ENCODE measurements at places on chromosomes 7 and 10.

GRCh38 chr10:18100669-18101068, 39.6 kb upstream of the CACNB2 start:
- DNase-seq, result no peak

- no peak for DNase-seq
Measured at GRCh38 chr7:16967300-16967811, 85.6 kb upstream of the AGR3 start.

- no peak for DNase-seq
Measured at GRCh38 chr7:95546647-95547046, 49.7 kb downstream of the PDK4 start.

- no peak for DNase-seq
Measured at GRCh38 chr10:28730031-28730778, 52.9 kb downstream of the BAMBI start.

- DNase-seq, result no peak
Measured at GRCh38 chr7:121745856-121746255, 127.1 kb upstream of the PTPRZ1 start.

DNA sequence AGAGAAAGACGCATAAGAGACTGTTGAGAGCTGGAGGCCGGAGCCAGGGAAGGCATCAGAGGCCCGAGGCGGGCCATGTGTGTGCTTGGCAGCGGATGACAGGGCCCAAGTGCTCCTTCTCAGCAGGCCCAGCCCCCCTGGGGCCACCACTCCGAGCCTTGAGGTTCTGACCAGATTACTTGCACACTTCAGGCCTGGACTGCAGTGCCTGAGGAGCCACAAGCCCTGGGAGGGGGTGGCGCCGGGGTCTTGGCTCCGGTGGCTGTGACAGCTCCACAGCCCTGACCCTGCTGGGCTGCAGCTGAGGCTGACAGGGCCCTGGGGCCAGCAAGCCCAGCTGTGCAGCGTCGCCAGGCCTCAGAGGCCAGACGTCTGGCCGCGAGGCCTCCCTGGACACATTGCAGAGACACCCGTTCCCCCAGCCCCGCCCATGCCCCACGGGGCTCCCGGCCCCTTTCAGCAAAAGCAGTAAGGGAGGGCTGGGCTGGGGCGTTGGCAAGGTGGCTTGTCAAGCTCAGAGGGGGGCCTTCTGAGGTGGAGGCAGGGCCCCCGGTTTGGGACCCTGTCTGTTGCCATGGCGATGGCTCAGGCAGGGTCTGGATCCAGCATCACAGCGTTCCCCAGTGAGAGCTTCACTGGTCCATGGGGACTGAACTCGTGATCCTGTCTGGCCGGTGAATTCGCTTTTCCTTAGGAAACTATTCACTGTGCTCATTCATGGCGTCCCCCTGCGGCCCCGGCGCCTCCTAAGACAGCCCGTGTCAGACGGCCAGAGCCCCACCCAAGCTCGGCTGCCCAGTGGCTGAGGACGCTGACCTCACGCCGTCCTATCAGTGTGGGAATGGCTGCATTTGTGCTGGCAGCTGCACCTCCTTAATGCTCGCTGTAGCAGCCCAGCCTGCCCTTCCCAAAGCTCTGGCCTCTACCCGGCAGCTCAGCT, 5.7 kb downstream of the ELN start:
- no peak for DNase-seq

DNA sequence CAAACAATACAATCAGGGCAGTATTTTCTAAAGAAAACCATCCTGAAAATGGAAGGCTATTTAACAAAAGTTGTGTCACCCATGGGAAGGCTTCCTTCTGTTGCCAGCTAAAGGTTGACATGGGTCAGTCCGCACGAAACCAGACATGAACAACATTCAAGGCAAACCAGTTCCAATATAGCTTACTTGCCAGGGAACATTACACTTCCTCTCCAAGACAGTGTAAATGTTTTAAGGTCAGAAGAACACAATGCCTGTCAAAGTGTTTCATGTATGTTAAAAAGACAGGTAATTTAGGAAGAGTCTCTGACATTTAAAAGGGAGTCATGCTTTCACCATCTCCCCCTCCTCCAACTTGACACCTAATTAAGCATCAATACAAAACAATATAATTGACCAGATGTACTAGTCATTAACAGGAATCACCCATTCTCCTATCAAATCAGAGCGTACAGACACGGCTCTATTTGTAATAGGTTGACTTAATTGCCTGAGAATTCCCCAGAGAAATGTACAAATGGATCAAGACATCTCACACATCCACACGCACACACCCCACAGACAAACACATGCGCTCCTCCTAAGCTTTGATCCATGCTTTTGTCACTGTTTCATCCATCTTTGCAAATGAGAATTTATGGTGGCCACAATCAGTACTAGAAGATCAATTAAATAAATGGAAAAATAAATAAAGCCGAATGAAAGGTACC, 69.5 kb downstream of the CACNA2D1 start:
- no peak for DNase-seq

DNA sequence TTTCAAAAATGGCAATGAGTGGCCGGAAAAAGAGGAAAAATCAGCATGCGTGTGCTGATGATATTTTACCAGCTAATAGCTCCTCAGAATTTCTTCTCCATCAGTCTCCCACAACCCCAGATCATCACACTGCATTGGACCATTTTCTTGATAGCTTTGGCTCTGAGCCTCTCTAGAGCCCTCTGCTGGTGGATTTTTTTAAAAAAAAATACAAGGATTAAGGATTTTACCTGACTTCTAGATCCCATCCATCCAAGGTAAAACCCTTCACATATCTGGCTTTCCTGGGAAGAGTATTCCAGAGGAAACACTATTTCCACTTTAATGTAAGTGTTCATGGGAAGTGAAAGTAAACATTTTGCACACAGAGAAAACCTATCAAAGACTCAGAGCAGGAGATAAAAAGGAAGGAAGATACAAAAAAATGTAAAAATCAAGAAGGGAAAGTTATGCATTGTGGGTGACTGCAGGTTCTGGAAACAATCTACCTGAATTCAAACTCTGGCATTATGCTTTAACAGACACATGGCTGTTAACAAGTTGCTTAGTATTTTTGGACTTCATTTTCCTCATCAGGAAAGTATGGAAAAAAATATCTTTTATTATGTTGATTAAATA, 380.9 kb downstream of the LRRTM3 start:
- no peak for DNase-seq

DNA sequence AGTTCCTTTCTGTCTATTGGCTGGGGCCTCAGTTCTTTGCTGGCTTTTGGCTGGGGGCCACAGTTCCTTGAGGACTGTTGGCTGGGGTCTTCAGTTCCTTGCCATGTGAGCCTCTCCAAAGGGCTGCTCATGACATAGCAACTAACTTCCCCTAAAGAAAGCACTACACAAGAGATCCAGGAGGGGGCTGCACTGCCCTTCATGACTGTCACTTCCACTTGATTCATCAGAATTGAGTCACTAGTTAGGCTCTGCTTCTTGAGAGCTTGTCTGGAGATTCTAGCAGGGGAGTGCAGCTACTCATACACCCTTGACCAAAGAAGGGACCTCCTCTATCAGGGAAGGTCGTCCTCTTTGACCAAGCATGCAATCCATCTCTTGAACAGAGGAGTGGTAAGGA, 38.0 kb upstream of the MKX start:
- DNase-seq, result peak; percentile 18

GRCh38 chr7:145105561-145105960, 269.7 kb upstream of the TPK1 start:
- no peak for DNase-seq

DNA sequence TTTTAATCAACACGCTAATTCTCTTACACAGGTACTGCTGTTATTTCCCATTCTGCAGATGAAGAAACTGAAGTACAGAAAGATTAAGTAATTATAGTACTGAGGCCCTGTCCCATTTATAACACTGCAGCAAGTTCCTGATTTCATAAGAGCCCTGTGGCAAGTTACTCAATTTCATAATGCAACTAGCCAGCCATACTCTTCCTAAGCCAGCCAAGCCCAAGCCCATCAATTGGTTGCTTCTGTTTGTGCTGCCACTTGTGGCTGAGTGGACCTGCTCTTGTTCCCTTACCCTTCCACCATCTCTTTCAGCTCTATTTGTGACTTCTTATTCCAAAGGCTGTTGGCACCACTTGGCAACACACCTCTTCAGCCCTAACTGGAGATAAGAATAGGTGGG, 19.7 kb upstream of the PRPF18 start:
- no peak for DNase-seq

- DNase-seq, result no peak
Measured at GRCh38 chr10:115606086-115606485, 512.9 kb downstream of the ATRNL1 start.

GRCh38 chr10:32923849-32924248, 34.2 kb downstream of the ITGB1 start:
- DNase-seq, result no peak

- no peak for DNase-seq
Measured at GRCh38 chr10:74910976-74911350, 84.6 kb downstream of the KAT6B start.

DNA sequence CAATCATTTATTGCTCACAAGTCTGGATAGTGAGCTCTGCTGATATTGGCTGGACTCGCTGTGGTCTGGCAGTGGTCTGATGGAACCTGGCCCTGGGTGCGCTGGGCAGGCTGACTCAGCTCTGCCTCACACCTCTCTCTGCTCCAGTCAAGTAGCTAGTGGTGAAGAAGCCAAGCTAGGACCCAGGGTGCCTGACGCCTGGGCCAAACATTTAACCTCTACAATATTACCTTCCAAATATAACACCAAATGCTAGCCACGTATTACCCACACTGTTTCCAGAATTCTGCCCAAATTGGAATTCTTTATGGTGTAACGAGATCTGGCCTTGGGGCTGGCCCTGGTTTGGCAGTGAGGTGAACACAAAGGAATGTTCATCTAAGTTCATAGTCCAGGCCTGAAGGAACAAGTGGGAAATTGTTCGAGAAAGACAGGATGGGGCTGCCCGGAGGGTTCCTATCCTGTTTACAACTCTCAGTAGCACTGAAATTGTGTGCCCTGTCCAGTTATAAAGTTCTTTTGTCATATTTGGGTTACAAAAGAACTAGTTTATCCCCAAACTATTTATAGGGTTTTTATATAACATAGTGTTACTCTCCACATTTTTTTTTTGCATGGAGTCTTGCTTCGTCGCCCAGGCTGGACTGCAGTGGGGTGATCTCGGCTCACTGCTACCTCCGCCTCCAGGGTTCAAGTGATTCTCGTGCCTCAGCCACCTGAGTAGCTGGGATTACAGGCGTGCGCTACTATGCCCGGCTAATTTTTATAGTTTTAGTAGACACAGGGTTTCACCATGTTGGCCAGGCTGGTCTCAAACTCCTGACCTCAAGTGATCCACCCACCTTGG, 16.3 kb downstream of the OR2AE1 start:
- DNase-seq, result no peak

- DNase-seq, result peak; percentile 63
Measured at GRCh38 chr10:6151087-6151977, 51.4 kb upstream of the PFKFB3 start.

DNA sequence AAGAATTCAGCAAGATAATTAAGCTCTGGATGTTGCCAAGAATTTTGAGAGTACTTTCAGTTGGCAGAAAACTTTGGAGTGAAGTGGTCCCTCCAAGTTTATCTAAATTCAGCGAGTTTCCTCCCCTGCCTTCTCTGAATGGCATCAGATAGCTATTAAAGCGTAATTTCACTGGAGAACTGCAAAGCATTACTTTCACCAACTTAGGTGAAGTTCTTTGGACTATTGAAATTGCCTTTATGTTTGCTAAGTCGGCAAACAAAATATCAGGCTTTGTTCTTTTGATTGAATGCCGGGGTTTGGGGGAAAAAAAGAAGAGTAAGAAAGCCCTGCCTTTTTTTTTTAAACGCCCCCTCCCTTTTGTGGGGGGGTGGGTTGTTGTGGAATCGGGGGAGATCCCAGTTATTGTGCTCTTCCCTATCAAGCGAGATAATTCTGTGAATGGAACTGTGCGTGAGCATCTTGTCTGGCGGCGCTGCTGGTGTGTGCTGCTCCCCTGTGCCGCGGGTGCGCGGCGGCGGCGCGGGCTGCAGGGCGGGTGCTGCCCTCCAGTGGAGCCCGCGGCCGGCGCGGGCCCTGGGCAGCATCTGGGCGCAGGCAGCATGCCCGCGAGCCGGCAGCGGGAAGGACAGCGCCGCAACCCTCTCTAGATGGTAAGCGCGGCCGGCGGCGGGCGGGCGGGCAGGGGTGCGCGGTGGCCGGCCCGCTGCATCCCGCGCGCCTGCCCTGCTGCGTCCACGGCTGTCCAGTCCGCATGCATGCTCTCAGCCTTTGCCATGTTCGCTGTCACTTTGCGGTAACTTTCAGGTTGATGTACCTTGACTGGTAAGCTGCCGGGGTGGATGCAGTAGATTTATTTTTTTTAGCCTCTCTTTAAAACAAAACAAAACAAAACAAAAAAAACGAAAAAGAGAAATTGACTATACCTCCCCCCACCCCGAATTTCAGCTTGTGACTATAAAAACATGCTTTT, 176.5 kb downstream of the TCF7L2 start:
- peak; percentile 29 for DNase-seq

- peak; percentile 33 for DNase-seq
Measured at GRCh38 chr10:99870123-99870730, 87.8 kb downstream of the ABCC2 start.

DNA sequence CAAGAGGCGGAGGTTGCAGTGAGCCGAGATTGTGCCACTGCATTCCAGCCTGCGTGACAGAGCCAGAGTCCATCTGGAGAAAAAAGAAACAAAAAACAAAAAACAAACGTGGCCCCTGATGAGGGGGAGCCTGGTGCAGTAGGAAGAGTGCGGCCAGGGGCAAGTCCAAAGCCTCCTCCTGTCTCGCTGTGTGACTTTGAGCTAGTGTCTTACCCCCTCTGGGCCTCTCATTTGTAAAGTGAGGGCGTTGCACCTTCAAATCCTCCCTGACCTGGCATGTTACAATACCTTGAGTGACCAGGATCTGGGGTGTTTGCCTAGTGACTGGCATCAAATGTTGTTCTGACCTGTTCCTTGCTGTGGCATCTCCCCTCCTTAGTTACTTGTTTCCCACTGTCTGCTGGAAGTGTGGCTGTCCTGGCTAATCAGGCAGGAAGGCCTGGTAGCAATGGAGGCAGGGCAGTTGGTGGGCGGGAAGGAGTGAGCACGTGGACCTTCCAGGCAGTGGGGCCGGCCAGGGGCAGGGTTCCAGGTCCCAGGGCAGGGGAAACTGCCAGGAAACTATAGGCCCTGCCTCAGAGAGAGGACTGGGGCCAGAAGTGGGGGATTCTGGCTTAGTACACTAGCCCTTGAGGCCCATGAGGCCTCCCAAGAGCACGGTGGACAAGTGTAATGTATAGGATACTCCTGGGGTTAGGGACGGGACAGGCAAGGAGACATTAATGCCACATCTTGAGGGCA, 24.5 kb upstream of the GOLGA7B start:
- DNase-seq, result no peak

- DNase-seq, result no peak
Measured at GRCh38 chr7:17150018-17150417, 148.4 kb upstream of the AHR start.

Measured in activated CD4-positive, alpha-beta T cell treated with anti-CD3 and anti-CD28 coated beads, Interleukin-2, amount 10 ng/mL, durations not matched to agents 7 days and 5 days (primary cell).